ENCODE measurements at places on chromosomes 12 and 14.

DNA sequence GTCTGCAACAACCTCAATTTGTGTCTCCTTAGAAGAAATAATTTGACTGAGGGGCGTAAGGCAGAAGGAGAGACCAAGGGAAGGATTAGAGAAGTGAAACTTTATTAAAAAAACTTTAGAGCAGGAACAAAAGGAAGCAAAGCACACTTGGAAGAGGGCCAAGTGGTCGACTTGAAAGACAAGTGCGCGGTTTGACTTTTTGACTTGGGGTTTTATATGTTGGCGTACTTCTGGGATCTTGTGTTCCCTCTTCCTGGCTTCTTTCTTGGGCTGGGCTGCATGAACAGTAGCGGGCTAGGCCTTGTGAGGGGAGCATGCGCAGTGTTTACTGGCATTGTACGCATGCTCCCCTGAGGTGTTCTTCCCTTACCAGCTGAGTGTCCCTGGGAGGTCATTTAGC, 369.3 kb upstream of the DCN start:
- no peaks in the 10 kb centered on the region for H3K27me3 ChIP-seq
- peak; percentile 75 for DNase-seq
- H3K27ac ChIP-seq = no peak overlapping the region
- H3K36me3 ChIP-seq = no peaks in the 10 kb centered on the region
- H3K4me1 ChIP-seq = no peaks in the 10 kb centered on the region

- H3K27ac ChIP-seq = no peak overlapping the region
- H3K4me1 ChIP-seq = no peaks in the 10 kb centered on the region
- no peak overlapping the region for H3K4me3 ChIP-seq
- H3K27me3 ChIP-seq = no peaks in the 10 kb centered on the region
- H3K36me3 ChIP-seq = no peaks in the 10 kb centered on the region
These were observed 139.8 kb downstream of the NEDD1 start for GRCh38 chr12:97046901-97047300.

DNA sequence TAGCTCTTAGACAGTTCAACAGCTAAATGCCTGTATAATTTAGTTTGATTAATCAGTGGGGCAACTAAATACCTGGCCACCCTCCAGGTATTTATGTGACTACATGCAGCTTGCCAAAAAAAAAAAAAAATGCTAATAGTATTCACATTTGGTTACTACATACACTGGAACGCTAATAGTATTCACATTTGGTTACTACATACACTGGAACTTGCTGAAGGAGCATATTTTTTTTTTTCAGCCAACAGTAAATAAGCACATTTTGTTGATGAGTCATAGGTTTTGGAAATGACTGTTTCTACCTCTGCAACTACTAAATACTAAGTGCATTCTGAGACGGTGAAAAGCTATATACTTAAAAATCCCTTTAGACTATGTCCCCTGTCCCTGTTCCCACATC, 1172.3 kb downstream of the LRFN5 start:
- H3K4me1 ChIP-seq = no peaks in the 10 kb centered on the region
- no peaks in the 10 kb centered on the region for H3K27me3 ChIP-seq
- H3K4me3 ChIP-seq = no peak overlapping the region
- DNase-seq = peak; percentile 12
- no peaks in the 10 kb centered on the region for H3K36me3 ChIP-seq
- no peak overlapping the region for H3K27ac ChIP-seq

- no peak for DNase-seq
- peaks cover 10% of the 10 kb centered on the region for H3K36me3 ChIP-seq
These were observed 86.9 kb downstream of the RIN3 start for GRCh38 chr14:92600318-92601053.

DNA sequence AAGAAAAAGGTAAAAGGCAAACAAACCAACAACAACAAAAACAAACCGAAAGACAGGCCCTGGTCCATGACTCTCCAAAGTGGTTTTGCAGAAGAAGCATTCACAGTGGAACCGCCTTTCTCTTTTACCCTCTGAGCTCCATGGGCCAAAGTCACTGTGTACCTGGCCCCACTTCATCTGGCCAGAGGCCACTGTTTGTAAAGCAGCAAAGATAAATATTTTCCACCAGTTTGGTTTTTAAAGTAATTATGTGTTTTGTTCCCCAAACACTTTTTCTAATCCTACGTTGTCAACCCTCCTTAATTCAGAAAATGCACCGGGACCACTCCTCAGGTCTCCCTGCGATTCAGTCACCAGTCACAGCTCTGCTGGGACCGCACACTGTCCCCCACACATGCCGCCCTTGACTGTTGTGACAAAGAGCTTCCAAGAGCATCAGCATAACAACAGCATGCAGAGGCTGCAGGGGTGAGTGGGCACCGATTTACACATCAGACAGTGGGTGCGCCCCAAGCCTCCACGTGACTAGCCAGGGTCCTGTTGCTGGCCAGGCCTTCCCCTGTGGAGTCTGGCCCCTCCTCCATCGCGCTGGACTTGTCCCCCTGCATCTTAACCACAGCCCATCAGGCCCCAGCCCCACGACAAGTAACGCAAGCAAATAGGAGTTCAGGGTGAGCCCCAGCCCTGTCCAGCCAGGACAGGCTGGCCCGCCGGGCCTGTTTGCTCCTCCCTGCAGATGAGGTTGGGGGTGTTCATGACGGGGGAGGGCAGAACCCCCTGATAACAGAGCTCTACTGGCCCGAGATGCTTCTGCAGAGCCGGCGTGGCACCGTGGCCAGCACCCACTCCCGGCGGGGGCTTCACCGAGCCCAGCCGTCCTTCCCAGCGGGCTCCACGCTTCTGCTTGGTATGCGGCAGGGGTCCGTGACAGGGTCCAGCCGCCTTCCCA, 65.2 kb upstream of the DIO3 start:
- H3K4me1 ChIP-seq = peaks cover 12% of the 10 kb centered on the region
- DNase-seq = no peak
- H3K4me3 ChIP-seq = no peak overlapping the region

- H3K36me3 ChIP-seq = no peaks in the 10 kb centered on the region
- H3K27me3 ChIP-seq = no peaks in the 10 kb centered on the region
- H3K4me3 ChIP-seq = no peak overlapping the region
- H3K27ac ChIP-seq = no peak overlapping the region
These were observed 21.9 kb upstream of the IFT81 start for GRCh38 chr12:110102255-110102654.

DNA sequence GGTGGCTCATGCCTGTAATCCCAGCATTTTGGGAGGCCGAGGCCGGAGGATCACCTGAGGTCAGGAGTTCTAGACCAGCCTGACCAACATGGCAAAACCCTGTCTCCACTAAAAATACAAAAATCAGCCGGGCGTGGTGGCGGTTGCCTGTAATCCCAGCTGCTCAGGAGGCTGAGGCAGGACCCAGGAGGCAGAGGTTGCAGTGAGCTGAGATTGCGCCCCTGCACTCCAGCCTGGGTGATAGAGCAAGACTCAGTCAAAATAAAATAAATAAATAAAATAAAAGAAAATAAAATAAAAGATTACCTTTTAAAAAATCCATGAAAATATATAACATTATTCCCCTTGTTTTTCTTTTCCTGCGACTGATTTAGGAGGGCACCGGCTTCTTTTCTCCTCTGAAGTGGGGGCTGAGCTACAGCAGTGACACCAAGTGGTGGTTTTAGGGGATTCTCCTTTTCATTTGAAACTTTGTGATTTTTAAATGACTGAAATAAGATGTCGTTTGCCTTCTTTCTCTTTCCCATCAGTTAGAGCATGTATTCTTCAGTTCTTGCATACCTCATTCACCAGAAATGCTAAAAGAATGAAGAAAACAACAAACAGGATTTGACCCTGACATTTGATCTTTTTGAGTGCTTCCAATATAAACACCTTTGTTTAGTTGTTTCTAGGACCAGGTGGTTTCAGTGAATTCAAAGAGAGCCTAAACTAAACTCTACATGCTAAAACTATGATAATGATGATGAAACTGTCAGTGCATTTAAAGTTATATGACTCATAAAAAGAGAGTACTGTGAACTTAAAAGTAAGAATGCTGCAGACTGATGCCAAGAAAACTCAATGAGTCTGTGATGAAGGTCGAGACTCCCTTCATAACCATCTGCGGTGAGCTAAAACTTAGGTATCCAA, 22.6 kb upstream of the PKP2 start:
- H3K36me3 ChIP-seq = no peaks in the 10 kb centered on the region
- H3K4me1 ChIP-seq = no peaks in the 10 kb centered on the region
- H3K27me3 ChIP-seq = no peaks in the 10 kb centered on the region
- no peak overlapping the region for H3K27ac ChIP-seq
- H3K4me3 ChIP-seq = no peak overlapping the region

DNA sequence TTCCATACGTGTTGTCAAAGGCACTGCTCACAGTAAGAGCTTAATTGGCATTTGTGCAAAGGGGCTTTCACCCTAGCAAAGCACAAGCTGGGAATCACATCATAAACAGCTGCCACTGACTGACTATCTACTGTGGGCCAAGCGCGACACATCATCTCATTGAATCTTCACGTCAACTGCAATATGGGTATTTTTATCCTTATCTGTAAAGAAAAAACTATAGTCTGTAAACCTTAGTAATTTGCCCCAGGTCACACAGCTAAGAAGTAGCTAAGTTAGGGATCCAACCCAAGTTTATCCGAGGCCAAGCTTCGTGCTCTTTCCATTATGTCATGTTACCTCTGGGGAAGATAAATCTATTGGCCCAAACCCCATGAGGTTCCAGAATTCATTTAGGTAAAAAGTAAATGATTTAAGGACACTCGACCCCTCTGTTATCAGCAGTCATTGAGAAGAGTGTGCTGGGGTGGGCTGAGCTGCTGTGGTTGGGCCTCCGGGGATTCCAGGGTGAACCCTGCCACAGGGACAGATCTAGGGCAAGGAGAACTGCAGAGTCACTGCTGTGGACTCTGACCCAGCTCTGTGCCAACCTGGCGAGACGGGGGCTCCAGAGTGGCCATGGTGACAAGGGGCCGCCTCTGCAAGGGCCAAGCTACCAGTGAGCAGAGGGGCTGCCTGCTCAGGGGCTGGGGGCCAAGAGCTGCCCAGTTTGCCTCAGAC, 27.6 kb downstream of the NCKAP5L start:
- H3K27ac ChIP-seq = peak overlapping the region; percentile 21
- H3K27me3 ChIP-seq = no peaks in the 10 kb centered on the region
- DNase-seq = no peak
- peaks cover 94% of the 10 kb centered on the region for H3K36me3 ChIP-seq
- H3K4me3 ChIP-seq = no peak overlapping the region

Measured in muscle of leg (tissue), 16 donors.